Cortex of kidney (tissue), 1 donor: ENCODE measurements at places on chromosomes 4 and X.

DNA sequence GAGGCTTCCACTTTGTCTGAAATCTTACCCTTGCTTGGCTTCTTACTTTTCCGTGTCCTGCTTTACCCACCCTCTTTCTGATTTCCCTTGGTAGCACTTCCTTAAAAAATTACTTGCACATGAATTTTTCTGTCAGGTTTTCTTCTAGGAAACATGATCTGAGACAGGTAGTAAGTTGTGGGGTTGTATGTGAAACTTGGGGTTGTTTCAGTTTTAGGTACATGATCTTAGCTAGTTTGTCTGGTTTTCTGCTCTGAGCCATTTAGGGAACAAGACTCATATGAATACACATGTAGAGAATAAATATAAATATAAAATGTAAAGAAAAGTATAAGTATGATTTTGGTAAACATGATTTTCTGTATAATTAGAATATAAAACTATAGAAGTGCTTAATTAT is 17.4 kb upstream of the ARMCX2 start:
- no peak for DNase-seq

GRCh38 chrX:130176354-130176776 is 4.6 kb downstream of the RAB33A start:
- DNase-seq: no peak

DNA sequence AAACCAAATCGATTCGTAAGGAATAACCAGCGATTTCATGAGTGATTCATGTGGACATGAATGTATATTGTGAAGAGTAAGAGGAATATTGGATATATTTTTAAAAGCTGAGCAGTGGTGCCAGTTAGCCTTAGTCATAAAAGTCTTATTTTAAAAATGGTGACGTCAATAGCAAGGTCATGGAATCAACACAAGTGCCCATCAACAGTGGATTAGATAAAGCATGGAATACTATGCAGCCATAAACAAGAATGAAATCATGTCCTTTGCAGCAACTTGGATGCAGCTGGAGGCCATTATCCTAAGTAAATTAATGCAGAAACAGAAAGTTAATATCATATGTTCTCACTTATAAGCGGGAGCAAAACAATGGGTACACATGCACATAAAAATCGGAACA is 89.0 kb upstream of the STOX2 start:
- no peak for DNase-seq

DNA sequence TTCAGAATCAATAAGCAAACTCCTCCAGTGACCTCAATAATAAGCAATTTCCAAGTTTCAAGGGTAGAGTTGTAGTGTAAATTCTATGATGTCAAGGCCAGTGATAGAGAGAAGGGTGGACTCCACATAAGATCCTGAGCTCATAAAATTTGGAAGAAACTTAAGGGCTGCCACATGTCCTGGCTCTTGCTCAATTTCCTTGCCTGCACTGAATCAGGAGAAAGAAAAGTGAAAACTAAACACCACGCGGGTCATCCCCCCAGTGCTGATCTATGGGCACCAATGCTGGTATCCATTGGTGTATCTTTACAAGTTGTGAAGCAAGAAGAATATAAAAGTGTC is 392.0 kb upstream of the INTU start:
- no peak for DNase-seq

DNA sequence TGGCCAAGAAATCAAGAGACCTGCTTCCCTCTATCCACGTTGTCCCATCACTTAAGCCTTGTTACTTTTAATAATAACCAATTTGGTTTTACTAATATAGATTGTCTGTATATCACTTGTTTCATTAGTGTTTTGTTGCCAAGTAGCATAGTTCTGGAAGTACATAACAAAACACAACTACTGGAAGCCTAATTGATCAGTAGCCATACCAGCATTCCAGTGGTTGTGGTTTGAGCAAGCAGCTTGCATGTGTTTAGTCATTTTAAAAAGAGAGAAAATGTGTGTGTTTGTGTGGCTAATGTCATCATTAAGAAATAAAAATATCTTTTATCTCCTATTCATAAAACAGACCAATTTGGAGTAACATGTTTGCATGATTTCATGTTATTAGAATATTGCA is 70.8 kb downstream of the PTPN13 start:
- DNase-seq: no peak

DNA sequence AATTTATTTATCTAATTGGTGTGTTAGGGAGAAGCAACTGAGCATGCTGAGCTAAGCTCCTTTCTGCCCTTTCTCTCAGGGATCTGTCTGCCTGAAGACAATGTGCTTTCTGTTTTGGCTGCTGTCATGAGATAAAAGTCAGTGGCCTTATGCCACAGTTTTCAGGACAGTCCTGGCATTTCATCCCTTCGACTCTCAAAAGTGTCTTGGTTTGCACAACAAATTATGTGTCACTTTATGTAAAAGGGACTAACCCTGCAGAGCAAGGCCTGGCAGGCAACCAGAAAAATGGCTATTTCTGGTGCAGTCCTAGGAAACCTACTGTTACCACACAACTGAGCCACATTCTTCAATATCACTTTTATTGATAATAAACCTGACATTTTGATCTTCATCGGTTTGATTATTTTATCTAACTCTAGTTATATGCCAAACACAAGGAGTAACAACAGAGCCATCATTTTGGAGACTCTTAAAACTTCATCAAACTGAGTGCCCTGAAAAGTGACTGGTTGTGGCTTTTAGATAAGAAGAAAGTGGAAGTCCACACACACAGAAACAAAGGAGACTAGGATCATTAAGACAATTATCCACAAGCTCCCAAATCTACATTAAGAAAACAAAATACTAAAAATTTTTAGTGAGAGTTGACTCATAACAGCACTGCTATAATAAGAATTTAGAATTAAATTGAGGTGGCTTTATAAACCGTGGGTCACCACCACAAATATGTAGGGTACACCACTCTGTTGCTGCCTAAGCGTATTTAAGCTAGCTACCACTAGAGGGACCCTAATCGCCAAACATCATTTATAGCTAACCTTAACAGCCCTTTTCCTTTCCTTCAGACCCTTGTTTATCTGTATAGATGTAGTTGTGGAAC is 95.9 kb upstream of the PTPN13 start:
- DNase-seq: no peak

DNA sequence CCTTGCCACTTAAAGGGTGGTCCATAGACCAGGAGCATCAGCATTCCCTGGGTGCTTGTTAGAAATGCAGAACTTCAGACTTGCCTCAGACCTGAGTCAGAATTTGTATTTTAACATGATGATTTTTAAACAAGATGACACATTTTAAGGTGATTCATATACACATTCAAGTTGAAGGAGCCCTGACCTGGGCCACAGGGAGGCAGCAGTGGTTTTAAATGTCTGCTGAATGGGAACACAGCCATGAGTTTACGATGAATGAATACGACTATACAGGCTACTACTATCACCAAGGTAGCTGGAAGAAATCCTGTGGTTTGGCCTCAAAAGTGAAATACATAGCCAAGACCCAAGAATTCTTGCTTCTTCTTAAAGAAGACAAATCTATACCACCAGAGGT is 2.9 kb downstream of the HDAC8 start:
- no peak for DNase-seq

- DNase-seq: no peak
These were observed 133.0 kb downstream of the SHROOM4 start for GRCh38 chrX:50680990-50681389.

GRCh38 chrX:43809463-43809862 is 72.8 kb downstream of the MAOB start:
- DNase-seq: no peak

GRCh38 chr4:165765053-165765452 is 108.0 kb upstream of the TLL1 start:
- no peak for DNase-seq

- no peak for DNase-seq
These were observed 24.3 kb upstream of the HHIP start for GRCh38 chr4:144621681-144622080.

DNA sequence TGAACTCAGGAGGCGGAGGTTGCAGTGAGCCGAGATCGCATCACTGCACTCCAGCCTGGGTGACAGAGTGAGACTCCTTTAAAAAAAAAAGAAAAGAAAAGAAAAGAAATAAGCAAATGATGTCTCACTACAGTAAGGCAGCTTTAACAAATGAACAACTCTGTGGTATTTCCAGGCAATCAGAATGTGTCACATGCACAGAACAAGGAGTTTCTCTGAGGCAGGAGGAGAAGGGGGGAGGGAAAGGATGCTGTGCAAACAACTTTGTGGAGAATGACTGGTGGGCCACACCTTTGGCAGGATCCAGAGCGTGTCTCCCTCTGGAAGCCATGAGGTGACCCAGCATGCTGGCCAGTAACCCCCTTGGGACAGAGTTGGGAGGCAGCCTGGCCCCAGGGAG is 57.6 kb downstream of the RAI2 start:
- no peak for DNase-seq

GRCh38 chr4:36835246-36835645 is 409.3 kb upstream of the NWD2 start:
- no peak for DNase-seq

DNA sequence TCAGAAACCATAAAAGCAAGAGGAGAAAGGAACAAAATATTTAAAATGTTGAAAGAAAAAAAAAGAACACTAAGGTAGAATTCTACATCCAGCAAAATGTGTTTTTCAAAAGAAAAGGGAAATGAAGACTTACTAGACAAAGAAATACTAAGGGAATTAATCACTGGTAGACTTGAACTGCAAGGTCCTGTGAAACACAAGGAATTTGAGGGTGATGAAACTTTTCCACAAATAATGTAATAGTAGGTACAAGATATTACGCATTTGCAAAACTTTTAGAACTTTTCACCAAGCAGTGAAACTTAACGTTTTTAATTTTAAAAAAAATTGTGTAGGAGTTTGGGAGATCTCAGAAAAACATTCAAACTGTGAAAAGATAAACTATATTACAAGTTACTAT is 180.3 kb upstream of the MAGEB16 start:
- no peak for DNase-seq

GRCh38 chr4:169220447-169220846 is 50.3 kb downstream of the SH3RF1 start:
- no peak for DNase-seq

DNA sequence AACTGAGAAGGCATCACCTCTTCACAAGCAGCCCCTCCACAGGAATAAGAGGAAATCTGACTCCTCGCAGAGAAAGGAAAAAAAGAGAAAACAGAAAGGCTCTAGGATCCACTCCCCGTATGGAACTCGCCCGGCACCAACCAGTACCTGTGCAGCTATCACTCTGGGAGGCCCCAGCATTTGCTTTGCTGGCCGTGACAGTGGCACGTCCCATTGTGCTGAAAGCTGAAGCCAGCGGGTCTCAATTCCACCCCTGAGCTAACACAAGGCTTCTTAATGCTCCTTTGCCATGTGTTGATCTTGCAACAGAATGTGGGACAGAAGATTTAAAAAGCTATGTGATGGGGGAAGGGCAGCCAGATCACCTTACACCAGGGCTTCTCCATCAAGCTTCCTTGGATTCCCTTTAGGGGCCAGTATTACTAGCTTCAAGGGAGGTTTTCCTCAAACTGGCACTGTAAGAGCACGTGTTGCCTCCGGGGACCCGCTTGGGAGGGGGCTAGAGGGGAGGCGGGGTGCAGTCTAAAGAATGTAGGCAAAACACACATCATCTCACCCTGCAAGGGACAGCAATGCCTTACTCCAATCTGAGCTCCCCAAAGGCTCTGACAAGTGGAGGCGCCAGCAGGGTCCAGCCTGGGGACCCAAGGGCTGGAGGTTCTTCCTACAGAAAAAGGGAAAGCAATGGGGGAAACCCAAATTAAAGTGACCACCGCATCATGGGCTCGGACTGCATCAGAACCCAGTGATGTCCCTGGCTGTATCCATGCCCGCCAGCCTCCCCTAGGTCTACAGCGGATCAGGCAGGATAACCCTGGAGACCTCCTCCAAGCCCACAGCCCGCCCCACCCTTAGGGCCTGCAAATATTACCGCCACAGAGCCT is 1.2 kb downstream of the USP46 start:
- DNase-seq: no peak

GRCh38 chr4:76801621-76802235 is 96.2 kb downstream of the SOWAHB start:
- no peak for DNase-seq

- no peak for DNase-seq
These were observed 138.2 kb downstream of the RNF150 start for GRCh38 chr4:140995058-140995457.

DNA sequence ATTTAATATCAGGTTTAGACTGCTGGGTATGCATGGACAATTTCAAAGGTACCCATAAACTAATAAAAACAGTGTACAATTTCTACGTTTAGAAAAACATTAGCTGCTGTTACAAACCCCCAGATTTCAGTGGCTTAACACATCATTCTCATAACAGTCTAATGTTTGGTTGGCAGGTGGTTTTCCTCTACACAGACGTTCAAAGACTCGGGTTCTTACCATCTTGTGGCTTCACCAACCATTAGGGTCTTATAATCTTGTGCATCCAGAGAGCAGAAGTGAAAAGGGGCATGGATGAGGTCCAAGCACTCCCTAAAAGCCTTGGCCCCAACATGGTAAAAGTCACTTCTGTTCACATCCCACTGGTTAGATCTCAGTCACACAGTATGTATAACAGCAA is 71.6 kb downstream of the SH3RF1 start:
- no peak for DNase-seq

- no peak for DNase-seq
These were observed 113.7 kb upstream of the NEXMIF start for GRCh38 chrX:75038925-75039324.

DNA sequence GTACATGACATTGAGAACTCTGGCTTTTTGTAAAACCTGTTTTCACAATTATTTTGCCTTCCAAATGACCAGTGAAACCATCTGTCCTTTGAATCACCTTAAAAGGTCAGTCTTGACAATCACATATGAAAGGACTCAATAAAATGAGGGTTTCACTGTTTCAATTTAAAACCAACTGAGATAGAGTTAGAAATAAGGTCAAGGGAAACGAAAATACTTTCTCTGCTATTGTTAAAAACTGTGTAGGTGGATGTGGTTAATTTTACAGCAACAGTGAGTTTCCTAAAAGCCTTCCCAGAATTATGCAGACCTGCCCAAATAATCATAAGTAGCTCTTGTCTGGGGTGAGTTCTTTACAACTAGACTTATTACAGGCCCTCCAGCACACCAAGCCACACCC is 839.9 kb downstream of the RAB28 start:
- no peak for DNase-seq

GRCh38 chrX:34873500-34874225 is 68.9 kb upstream of the FAM47B start:
- DNase-seq: no peak

GRCh38 chrX:41895826-41896225 is 27.5 kb downstream of the CASK start:
- DNase-seq: no peak
